ENCODE measurements at places on chromosomes 5 and 9.

DNA sequence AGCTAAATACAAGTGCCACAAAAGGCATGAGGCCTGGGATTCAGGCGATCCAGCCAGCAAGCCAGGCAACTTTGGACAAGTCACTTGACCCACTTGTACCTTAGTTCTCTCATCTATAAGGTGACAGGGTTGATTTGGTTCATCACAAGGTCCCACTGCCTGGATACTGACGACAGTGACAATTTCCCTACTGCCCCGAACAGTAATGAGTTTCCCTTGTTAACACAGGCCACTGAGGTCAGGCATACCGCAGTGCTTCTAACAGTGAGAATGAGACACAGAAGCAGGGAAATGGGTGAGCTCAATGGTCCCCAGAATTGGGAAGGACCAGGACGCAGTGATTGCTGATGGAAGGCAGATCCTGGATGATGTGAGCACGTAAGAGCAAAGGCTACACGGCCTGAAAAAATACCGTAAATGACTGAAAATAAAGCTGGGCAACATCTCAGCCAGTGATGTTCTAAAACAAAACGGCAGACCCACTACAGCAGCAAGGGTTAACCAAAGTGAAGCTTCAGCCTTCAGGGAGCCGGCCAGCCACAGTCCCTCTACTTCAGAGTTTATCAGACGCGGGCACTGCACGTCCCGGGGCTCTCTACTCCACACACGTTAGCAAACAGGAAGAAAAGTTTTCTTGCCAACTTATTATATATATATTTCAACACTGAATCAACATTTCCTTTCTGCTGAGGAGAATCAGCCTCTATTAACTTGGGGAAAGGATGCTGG is 846 bp downstream of the MGAT1 start:
- no peak for DNase-seq

DNA sequence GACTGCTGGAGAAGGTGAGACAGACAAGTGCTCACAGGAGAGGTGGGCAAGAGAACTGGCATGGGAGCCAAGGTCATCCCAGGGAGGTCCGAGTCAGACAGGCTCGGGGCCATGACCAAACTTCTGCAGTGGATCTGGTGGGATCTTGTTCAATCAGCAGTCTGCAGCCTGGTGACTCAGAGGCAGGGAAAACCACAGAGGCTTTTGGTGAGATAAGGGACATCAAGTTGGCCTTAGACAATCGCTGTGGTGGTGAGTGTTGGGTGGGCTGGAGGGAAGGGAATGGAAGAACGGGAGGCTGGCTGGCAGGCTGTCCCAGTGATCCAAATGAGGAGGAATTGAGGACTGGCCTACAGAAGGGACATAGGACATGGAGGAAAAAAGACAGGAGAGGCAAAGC is 123.8 kb downstream of the TMEM174 start:
- no peak for DNase-seq

DNA sequence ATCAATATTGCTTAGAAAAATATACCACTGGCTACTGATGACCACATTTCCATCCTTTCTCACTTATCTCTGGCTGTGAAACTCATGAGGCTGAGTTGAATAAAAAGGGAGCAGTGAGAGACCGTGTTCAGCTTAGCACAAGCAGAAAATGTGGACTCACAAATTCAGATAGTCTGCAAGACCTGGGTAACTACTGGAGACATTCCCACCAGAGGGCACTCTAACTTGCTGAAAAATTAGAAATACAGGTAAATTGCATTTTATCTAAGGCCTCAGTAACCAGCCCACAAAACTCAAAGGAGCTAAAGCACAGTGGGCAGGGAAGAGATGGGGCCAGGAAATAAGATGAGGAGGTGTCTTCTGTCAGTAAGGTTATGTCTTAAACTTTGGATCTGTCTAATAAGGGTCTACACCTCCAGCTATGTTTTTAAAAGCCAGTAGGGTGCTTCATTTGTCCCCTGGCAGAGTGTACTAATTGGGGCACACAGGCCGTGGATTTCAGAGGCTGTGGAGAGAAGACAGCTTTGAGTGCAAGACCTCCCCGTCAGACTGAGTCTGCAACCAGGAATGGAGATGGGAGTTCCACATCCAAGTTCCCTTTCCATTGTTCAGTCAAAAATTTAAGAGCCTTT is 8.7 kb upstream of the NDUFB6 start:
- DNase-seq, result no peak

- no peak for DNase-seq
Measured at GRCh38 chr5:160473681-160474080, 52.0 kb downstream of the PTTG1 start.

DNA sequence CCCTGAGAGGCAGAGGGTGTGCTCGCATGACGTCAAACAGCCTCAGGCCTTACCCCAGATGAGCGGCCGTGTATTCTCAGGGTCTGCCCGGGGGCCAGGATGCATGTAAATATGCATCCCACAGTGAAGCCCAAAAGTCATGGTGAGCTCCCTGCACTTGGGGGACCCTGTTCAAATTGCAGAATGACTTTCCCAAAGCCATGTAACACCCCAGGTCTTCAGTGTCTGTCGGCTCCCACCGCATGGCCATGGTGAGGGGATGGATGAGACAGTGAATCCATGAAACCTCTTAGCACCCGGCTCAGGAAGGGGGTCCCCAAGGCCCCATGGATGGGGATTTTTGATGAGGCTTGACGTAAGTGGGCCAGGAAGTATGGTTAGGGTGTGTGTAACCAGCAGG is 9.3 kb upstream of the COL5A1 start:
- no peak for DNase-seq

- DNase-seq, result no peak
Measured at GRCh38 chr9:121972501-121972981, 120.6 kb downstream of the TTLL11 start.

DNA sequence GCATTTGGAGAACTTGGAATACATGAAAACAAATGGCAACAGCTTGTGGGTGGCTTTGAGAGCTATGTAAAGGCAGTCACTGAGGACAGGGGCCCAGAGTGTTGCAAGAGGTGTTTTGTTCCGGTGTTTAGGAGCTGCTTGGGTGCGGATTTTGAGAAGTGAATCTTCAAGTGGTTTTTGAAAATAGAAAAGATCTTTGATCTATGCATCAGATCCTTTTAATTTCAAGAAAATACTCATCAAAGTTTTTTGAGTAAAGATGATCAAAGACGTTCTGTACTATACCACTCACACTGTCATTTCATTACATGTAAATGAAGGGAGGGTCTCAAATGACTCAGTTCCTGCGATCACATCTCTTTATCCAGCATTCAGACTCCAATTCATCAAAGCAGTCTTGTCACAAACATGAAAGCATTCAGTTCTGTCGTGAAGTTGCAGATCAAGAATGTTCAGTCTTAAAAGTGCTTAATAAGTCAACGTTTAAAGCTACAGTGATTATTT is 112.5 kb downstream of the WDR41 start:
- DNase-seq, result peak; percentile 28

DNA sequence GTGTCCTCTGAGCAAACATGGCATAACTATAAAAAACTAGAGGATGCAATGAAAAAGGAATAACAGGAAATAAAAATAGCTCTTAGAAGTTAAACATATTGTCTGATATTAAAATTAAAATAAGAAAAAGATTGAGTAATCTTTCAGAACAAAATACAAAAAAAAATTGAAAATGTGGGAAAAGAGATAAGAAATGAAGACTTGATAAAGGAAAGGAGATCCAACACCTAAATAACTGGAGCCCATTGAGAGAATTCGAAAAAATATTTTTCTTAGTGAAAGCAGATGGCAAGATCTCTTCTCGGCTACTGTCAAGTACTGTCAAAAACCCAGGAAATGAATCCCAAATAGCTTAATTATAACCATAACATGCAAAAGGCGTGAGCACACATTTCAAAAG is 24.9 kb downstream of the LIFR start:
- no peak for DNase-seq

DNA sequence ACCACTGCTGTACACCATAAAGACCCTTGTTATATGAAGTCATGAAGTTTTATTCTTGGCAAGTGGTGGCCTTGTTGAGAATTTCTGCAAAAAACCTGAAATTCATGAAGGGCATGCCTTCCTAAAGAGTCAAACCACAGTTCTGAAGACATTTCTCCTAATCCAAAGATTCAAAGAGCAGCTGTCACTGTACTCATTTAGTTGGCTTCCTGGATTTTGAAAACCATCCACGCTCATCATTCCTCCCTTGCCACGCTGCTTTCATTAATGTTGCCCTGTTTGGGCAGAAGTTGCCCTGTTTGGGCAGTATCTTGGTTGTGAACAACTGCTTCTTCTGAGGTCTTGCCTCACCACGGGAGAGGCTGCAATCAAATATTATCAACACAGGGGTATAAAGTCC is 560.3 kb upstream of the TLE4 start:
- no peak for DNase-seq

- no peak for DNase-seq
Measured at GRCh38 chr5:29720954-29721353, 1472.5 kb upstream of the CDH6 start.

- DNase-seq, result no peak
Measured at GRCh38 chr5:137561608-137562007, 62.5 kb upstream of the SPOCK1 start.

DNA sequence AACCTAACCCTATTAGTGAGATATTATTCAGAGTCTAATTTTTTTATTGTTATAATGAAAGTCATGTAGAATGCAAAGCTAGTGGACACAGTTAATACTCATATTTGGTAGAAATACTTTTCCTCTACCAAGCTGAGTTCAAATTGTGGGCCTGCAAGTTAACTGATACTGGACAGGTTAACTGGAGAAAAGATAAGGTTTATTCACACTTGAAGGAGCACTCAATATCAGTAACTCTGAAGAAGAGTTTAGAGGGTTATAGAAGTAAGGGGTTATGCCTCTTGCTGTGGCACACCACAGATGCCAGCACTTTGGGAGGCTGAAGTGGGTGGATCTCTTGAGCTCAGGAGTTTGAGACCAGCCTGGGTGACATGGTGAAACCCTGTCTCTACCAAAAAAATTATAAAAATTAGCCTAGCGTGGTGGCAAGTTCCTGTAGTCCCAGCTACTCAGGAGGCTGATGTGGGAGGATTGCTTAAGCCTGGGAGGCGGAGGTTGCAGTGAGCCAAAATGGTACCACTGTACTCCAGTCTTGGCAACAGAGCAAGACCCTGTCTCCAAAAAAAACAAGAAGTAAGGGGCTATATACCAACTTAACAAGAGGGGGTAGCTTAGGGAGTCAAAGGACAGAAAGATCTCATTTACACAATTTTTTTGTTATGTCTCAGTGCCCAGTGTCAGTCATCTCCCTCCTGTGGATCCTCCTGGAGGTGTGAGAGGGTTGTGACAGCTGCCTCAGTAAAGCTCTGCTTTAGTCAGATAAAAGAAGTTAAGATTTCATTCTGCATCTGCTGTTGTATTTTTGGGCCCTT is 121.2 kb upstream of the GRHPR start:
- no peak for DNase-seq

DNA sequence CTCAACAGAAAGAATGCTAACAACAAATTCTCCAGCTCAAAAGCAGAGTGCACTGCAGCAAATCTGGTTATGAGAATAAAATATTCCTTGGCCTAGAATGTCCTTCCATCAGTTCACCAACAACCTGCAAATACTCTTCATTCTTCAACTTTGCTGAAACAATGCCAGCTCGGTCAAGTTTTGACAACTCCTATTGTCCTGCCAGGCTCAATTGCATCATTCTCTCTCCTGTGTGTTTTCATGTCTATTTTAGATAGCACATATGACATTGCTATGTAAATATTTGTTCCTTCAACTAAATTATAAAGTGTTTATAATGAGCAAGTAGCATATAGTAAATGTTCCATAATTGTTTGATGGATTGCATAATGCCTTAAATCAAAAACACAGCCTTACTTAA is 463.8 kb downstream of the TLE1 start:
- DNase-seq, result no peak

DNA sequence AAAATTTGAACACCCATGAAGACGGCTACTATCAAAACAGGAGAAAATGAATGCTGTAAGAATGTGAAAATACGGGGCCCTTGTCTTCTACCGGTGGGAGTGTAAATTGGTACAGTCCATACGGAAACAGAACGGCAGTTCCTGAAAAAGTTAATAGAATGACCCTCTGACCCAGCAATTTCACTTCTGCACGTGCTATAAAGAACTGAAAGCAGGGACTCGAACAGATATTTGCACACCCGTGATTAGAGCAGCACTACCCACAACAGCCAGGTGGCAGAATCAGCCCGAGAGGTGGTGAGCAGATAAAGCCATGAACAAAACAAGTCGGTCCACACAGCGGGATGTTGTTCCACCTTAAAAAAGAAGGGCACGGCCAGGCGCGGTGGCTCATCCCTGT is 22.6 kb upstream of the SLC12A7 start:
- no peak for DNase-seq

GRCh38 chr9:109063760-109064159 is 50.5 kb upstream of the CTNNAL1 start:
- DNase-seq, result no peak

DNA sequence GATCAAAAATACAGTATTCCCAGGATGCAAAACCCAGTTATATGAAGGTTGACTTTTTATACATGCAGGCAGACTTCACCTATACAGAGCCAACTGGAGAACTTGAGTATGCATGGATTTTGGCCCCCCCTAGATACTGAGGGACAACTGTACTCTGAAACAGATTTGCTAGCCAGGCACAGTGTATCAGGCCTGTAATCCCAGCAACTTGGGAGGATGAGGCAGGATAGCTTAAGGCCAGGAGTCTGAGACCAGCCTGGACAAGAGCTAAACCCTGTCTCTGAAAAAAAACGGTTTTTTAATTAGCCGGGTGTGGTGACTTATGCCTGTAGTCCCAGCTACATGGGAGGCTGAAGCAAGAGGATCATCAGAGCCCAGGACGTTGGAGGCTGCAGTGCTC is 21.9 kb downstream of the PTBP3 start:
- DNase-seq, result no peak

DNA sequence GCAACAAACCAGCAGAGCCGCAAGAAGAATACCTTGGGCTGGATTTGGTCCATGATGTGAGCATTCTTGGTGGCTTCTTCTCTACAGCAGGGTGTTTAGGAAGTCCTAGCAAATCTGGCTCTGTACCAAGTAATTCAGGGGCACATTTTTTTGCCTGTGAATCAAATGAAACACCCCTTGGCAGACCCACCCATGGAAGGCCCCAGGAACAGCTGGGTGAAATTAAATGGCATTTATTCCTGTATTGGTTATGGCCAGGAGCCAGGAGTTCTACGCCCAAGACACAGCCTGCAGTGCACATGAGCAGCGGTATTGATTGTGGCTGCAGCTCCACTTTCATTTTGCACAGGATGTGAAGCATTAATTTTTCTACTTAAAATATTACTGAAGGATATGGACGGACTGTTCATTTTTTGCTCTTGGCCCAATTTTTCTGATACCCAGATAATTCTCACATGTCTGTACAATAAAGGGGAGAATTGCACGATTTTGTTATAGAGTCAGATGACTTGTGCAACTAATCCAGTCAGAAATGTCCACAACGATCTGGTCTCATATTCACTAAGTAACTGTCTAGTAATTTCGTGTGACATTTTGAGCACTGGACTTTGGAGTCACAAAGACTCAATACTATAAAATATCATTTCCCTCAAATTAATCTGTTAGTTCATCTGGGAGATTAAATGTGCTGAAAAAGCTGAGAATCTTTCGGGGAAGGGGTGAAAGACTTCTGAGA is 120.7 kb upstream of the APC start:
- DNase-seq, result no peak
